ENCODE measurements at places on chromosomes 13 and 19.

- DNase-seq: no peak
Measured at GRCh38 chr13:21256351-21256761, 79.9 kb downstream of the MRPL57 start.

DNA sequence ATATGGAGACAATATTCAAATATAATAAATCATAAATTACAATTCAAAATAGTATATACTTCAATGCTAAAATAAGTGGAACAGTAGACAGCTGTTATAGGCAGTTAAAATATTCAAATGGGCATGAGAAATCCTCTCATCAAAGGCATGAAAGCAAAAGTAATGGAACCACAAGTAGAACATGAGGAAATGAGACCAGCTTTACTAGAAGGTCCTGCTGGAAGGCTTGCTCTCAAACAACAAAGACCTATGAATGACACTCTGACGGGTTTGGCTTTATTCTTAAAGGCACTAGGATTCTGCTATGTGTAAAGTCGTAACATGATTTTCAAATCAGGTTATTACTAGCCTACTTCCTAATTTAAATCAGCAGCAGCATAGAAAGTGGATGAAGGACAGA, 148.1 kb downstream of the VWA8 start:
- DNase-seq: no peak

- DNase-seq: no peak
Measured at GRCh38 chr13:50421473-50422130, 406.4 kb downstream of the KCNRG start.

DNA sequence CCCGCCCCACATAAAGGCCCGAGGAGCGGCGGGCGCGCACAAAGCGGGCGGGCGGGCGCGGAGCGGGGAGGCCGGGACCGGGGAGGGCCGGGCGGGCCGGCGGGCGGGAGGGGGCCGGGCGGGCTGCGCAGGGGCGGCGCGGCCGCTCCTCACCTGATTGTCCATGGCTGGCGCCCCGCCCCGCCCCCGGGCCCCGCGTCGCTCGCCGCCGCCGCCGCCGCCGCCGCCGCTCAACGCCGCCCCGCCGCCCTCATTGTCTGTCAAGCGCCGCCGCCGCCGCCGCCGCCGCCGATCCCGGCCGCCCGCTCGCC, 200 bp downstream of the MLLT1 start:
- DNase-seq: no peak

- DNase-seq: no peak
Measured at GRCh38 chr13:44244288-44244687, 129.3 kb upstream of the SERP2 start.

- DNase-seq: no peak
Measured at GRCh38 chr13:33259296-33259695, 26.3 kb downstream of the STARD13 start.

GRCh38 chr13:25001476-25002206, 94.3 kb upstream of the PABPC3 start:
- DNase-seq: no peak

- no peak for DNase-seq
Measured at GRCh38 chr19:7632340-7633203, 947 bp downstream of the PCP2 start.

GRCh38 chr13:106373989-106374572, 161.4 kb downstream of the EFNB2 start:
- DNase-seq: no peak

DNA sequence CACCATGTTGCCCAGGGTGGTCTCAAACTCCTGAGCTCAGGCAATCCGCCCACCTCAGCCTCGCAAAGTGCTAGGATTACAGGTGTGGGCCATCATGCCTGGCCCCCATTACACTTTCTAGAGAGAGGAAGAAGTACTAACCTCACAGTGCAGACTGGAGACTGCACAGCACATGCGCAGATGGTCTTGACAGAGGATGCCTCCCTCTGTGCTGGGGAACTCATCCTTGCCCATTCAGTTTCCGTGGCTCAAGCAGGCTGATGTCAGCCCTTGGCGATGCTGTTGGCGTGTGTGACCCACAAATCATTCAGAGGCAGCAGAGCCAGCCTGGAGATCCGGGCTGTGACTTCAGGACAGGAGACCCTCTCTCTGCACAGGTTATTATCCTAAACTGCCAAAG, 14.6 kb upstream of the FFAR2 start:
- no peak for DNase-seq

DNA sequence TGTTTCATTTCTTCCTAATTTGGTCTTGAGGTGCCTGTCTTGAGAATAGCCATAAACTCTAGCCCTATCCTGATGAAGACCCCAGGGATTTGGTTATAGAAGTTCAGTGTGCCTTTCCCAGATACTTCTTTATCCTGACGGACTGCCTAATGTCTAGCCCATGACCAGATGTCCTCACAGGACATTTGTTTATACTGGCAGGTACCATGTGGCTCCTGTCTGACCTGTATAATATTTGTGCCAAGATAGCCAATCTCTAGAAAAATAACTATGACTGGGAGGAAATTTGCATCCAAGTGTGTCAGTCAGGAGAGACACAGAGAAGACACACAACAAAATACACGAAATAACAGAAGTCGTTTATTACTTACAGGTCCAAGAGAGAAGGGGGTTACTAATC, 69.2 kb upstream of the MIR17HG start:
- no peak for DNase-seq

GRCh38 chr13:51727634-51728274, 76.2 kb downstream of the DHRS12 start:
- no peak for DNase-seq

GRCh38 chr19:11092181-11092538, 2.9 kb downstream of the LDLR start:
- DNase-seq: no peak

DNA sequence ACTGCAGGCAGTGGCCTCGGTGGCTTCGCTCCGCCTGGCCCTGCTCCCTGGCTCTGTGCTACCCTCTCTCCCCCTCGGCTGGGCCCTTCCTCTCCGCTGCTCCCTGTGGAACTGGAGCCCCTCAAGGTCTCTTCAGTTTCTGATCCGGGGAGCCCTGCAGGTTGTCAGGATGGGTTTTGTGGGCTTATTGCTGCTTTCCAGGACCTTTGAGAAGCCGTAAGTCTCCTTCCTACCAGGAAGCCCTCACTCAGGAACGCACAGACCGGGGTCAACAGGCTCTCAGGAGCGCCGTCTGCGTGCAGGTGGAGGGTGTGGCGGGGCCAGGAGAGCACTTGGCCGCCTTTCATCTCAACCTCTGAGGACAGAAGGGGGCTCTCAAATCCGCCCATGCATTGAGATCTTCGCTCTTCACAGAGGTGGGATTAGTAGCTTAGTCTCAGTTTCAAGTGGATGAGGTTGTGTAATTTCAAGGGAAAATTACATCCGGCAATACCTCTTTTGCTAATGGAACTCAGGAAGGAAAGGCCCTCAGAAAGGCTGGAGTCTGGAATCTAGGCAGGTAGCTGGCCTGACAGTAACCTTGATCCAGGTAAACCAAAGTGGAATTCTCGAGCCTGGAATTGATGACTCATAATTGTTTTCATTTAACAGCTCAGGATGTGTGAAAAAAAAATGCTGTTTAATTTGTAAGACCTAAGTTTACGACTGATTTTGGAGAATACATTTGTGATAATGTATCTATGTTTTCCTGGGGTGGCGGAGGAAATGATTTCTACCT, 102.0 kb downstream of the ATP11A start:
- DNase-seq: no peak

DNA sequence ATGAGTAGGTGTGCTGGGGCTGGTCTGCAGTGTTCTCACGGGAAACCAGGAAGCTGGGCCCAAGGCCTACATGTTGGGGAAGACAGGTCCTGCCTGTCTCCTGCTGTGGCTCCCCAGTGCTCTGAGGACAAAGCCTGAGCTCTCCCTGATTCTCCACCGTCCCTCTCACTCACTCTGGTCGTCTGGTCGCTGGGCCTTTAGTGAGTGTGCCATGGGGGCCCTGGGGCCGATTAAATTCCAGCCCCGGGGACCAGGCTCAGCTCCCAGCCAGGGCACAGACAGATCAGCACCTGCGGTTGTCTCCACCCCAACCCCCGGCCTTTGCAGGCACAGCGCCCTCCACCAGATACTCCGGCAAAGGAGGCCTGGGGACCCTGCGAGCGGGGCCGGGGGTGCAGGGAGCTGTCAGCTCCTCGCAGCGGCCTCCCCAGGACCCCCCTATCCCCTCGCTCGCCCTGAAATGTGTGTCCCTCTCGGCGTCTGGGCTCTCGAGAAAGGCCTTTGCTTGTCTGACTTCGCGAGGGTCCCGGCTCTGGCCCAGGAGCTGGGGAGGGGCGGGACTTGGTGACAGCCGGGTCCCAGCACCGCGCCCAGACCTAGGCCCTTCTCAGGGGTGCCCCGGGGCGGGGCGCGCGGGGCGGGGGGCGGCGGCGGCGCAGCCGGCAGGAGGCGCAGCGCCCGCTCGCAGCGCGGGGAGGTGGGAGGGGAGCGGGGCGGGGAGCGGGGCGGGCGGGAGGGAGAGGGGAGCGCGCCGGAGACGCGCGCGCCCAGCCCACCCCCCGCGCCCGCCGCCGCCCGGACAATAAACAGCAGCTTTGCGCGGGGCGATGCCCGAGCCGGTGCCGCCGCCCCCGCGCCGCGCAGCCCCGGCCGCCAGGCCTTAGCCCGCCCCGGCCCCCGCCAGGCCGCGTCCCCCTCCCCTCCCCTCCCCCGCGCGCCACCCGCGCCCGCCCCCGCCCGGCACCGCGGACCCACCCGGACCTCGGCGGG, at the start of gene PALM:
TSS of gene PALM (plus strand) at position 782 of the 990 bp plus-strand sequence. CDS start 212 bp downstream, outside the sequence.
- no peak for DNase-seq

DNA sequence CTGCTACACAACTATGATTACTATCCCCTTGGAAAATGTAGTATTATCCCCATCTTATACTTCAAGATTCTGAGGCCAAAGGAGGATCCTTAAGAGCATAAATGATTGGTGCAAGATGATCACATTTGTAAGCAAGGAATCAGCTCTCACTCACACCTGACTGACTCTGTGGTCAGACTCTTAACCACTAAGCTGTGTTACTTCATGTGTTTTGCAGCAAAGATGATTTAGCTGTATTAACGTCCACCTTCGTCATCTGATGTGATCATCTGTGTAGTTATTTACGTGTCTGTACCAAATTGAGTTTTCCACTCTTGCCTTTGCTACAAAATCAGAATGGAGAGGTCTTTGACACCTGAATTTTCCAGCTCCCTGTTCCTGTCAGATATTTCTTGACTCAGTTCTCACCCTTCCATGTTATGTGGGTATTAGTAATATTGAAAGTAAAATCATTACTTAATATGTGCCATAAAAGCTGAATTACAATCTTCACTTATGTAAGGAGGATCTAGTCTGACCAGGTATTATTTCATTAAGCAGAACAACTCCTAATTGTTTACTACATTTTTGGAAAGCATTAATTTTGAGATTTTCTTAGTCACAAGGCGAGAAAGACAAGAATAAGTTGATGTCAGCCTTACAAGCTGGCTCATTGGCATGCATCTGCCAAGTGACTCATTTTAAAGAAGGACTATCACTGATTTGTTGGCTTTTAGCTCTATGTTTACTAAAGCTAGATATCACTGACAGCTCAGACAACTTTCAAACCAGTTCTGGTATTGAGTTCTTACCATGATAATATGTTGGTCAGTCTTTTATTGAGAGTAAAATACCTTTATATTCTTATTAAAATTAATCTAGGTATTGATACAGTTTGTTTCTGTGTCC, 1279.8 kb upstream of the PCDH9 start:
- DNase-seq: no peak

DNA sequence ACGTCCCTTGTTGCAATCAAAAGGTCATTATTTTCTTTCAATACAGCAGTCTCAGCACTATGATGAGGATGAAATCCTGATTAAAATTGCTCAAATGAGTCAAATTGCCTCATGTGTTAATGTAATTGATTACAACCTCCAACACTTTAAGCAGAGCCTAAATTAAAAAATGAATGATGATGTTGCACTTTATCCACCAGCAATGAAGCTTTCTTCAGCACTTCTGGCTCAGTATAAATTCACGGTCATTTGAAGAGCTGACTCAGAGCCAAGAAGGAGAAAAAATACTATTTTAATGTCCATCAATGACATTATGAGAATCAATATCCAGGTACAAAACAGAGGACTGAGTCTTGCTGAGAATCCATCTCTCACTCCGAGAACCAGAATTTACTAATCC, 792.6 kb upstream of the ATXN8OS start:
- no peak for DNase-seq

DNA sequence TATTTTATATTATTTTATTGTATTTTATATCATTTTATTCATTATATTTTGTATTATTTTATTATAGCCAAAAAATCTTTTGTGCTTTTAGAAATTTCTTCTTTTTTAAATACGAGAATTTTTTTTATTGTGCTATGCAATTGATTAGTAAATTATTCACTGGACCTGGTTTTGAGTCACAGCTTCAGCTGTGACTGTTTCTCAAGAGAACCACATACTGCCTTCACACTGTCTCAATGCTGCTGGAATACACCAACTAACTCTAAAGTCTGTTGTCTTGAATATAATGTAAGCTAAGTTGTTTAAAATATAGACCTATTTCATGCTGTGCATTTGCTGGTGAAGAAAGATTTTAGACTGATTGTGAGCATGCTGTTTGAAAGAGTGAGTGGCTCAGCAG, 423.6 kb downstream of the NDFIP2 start:
- DNase-seq: no peak

GRCh38 chr13:48629277-48629676, 24.5 kb upstream of the CYSLTR2 start:
- DNase-seq: no peak

DNA sequence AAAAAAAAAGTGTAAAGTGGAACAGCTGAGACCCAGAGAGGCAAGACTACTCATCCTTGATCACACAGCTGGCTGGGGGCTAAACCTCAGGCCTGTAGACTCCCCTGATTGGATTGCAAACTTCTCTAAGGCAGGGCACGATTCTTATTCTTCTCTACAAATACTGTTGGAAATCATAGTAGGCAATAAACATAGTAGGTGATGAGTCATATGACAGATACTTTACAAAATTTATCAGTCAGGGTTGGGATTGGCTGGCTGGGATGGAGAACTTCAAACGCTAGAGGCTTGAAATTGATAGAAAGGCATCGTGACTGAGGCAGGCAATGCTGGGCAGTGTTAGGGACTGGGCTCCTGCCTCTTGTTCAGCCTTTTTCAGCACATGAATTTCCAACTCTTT, 5.9 kb upstream of the MATK start:
- no peak for DNase-seq

DNA sequence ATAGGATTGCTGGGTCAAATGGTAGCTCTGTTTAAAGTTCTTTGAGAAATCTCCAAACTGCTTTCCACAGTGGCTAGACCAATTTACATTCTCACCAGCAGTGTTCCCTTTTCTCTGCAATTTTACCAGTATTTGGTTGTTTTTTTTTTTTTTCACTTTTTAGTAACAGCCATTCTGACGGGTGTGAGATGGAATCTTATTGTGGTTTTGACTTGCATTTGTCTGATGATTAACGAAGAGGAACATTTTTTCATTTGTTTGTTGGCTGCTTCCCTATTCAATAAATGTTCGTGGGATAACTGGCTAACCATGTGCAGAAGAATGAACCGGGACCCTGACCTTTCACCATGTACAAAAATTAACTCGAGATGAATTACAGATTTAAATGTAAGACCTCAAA, 31.2 kb downstream of the CYP4F2 start:
- no peak for DNase-seq

- DNase-seq: no peak
Measured at GRCh38 chr13:91401920-91402319, 3.5 kb downstream of the GPC5 start.
